GM12878 (cell line): ENCODE measurements at places on chromosomes 6 and 20.
A peak's percentile ranks its signal among the peaks of the same experiment; 100 is the strongest.

- DNase-seq, result no peak
- H3K36me3 ChIP-seq, result no peaks in the 10 kb centered on the region
- H3K4me1 ChIP-seq, result peaks cover 7% of the 10 kb centered on the region; the same call in 1 of the 2 replicates
- peak overlapping the region; percentile 88 for H3K4me3 ChIP-seq
- H3K27ac ChIP-seq, result peak overlapping the region; percentile 99
- H3K27me3 ChIP-seq, result no peaks in the 10 kb centered on the region
These were observed 1.4 kb downstream of the NFYA start for GRCh38 chr6:41073968-41074691.

DNA sequence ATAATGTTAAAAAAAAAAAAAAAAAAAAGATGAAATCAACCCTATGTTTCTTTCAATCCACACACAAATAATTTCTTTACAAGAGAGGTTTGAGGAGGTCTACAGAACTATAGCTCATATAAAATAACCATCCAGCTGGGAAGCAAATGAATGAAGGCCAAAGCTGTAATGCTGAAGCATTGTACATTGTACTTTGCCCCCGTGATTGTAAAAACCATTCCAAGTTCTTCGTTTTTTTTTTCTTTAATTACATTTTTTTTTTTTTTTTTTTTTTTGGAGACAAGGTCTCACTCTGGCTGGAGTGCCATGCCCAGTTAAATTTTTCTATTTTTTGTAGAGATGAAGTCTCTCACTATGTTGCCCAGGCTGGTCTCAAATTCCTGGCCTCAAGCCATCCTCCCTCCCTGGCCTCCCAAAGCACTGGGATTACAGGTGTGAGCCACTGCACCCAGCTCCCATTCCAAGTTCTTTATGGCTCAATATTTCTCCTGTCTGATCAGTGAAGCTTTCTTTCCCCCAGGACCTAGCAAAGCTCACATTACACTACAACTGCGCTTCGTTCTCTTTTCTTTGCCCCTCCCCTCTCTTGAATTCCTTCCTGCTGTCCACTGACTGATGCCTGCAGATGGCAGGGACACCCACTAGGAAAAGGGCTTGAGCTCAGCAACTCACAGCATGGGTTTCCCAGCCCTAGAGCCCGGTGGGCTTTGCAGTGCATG is 53.0 kb upstream of the NOP56 start:
- no peaks in the 10 kb centered on the region for H3K27me3 ChIP-seq
- H3K4me3 ChIP-seq, result no peak overlapping the region
- DNase-seq, result no peak
- no peaks in the 10 kb centered on the region for H3K36me3 ChIP-seq

- H3K4me3 ChIP-seq, result no peak overlapping the region
- H3K27me3 ChIP-seq, result no peaks in the 10 kb centered on the region
- no peak overlapping the region for H3K27ac ChIP-seq
- no peak for DNase-seq
- peaks cover 56% of the 10 kb centered on the region for H3K36me3 ChIP-seq
These were observed 130.9 kb downstream of the SULF2 start for GRCh38 chr20:47654370-47654769.

GRCh38 chr20:830011-830521 is 3.4 kb upstream of the FAM110A start:
- no peak for DNase-seq
- H3K4me1 ChIP-seq, result peaks cover 4% of the 10 kb centered on the region
- no peaks in the 10 kb centered on the region for H3K27me3 ChIP-seq
- H3K27ac ChIP-seq, result no peak overlapping the region
- no peak overlapping the region for H3K4me3 ChIP-seq

DNA sequence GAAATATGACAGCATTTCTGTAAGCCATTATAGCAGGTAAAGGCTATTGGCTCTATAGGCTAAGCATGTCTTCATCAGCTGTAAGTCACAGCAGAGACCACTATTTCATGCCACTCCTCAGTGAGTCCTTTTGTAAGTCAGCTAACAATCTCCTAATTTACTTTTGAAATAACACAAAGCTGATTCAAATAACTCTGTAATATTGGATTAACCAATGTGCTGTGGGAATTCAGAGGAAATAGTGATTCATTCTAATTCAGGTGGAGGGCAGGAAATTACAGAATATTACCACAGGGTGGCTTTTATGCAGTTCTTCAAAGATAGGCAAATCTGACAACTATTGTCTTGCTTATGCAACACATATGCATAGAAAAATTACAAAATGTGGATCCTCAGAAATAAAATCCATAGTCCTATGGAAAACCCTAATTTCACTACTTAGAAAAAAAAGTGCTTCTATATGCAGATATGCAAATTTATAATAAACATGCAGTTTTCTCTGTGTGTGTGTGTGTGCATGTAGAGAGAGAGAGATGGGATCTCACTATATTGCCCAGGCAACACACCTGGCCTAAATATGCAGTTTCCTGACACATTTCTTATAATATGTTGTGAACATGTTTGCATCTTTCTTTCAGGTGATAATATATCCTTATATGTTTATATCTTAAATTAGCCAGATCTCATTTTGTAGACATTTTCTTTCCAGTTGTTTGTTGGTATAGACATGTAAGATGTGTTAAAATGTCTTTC is 4.8 kb upstream of the SMIM28 start:
- no peaks in the 10 kb centered on the region for H3K4me1 ChIP-seq
- no peaks in the 10 kb centered on the region for H3K36me3 ChIP-seq
- no peak overlapping the region for H3K4me3 ChIP-seq
- no peak overlapping the region for H3K27ac ChIP-seq
- DNase-seq, result no peak

DNA sequence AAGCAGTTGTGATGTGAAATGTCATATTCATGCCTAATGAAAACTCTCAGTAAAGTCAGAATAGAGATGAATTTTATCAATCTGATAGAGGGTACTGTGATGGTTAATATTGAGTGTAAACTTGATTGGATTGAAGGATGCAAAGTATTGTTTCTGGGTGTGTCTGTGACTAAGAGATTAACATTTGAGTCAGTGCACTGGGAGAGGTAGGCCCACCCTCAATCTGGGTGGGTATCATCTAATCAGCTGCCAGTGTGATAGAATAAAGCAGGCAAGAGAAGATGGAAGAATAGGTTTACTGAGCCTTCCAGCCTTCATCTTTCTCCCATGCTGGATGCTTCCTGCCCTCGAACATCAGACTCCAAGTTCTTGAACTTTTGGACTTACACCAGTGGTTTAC is 124.3 kb downstream of the CENPW start:
- no peak overlapping the region for H3K27ac ChIP-seq
- no peaks in the 10 kb centered on the region for H3K36me3 ChIP-seq
- no peaks in the 10 kb centered on the region for H3K4me1 ChIP-seq
- no peaks in the 10 kb centered on the region for H3K27me3 ChIP-seq

- no peaks in the 10 kb centered on the region for H3K36me3 ChIP-seq
- no peak overlapping the region for H3K4me3 ChIP-seq
- no peak overlapping the region for H3K27ac ChIP-seq
These were observed 327.0 kb downstream of the BMP2 start for GRCh38 chr20:7094438-7094997.

DNA sequence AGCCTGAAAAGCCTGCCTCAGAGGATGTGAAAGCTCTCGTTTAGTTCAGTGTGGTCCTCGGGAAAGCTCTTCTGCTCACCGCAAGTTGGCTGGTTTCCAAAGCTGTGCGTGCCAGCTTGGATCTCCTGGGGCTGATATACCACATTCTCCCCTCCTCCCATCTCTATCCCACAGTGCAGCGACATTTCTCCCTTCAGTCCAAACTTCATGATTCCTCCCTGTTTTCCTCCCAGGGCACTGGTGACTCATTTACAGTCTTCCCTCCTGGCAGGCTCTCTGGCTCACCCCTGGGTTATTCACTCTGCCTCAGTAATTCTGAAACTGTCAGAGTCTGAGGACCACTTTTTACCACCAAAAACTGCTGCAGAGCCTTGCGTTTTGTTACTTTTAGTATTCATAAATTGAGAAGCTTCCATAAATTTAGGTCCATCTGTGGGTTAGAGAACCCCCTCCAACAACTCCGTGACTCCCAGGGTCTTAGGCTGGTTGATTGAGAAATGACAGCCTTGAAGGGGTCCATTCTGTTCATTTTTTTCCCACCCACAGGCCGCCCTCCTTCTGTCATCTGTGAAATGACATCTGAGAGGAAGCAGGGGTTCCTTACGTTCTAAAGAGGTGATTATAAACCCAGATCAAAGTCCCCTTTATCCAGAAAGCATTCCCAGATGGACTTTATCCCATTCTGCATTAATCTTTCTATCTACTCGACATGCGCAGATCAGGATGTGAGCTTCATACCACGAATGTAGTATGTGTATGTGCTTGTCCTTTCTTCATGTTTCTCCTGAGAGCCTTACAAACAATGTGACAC is 6.1 kb downstream of the TRIM10 start:
- H3K36me3 ChIP-seq, result no peaks in the 10 kb centered on the region
- H3K4me3 ChIP-seq, result no peak overlapping the region
- H3K27me3 ChIP-seq, result peaks cover 2% of the 10 kb centered on the region; the same call in 1 of the 2 replicates
- H3K27ac ChIP-seq, result no peak overlapping the region
- peaks cover 4% of the 10 kb centered on the region; the same call in 1 of the 2 replicates for H3K4me1 ChIP-seq
- DNase-seq, result no peak

- H3K4me3 ChIP-seq, result no peak overlapping the region
- no peak for DNase-seq
- no peaks in the 10 kb centered on the region for H3K27me3 ChIP-seq
These were observed 302.8 kb downstream of the KIF16B start for GRCh38 chr20:16270314-16270931.
